ENCODE measurements at places on chromosomes 7 and 10.

DNA sequence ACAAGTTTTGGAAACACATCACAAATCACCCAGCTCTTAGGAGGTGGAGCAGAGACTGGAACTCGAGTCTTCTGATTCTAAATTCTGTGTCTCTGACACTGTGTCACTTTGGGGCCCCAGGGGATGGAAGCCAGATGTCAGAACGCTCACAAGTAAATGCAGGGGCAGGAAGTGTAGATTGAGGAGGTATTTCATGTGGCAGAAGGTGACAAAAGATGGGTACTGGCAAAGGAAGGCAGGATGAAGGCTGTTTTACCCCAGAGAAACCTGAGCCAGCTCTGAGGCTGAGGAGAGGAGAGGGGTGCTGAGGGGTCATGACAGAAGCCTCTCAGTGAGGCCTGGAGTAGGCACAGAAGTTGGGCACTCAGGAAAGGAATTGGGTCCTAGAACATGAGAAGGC lies 6.0 kb upstream of the PURB start:
- DNase-seq = no peak

DNA sequence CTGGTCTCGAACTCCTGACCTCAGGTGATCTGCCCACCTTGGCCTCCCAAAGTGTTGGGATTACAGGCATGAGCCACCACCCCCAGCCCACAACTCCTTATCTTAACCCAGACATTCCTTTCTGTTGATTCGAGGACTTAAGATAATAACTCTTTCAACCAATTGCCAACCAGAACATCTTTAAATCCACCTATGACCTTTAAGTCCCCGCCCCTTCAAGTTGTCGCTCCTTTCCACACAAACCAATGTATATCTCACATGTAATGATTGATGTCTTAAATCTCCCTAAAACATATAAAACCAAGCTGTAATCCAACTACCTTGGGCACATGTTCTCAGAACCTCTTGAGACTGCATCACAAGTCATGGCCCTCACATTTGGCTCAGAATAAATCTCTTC lies 7.8 kb upstream of the ANKRD2 start:
- no peak for DNase-seq

GRCh38 chr7:90999989-91000979 lies 263.9 kb upstream of the FZD1 start:
- peak; percentile 39 for DNase-seq

- no peak for DNase-seq
Measured at GRCh38 chr7:157699357-157700013, 362.7 kb downstream of the DNAJB6 start.

GRCh38 chr10:100173035-100173434 lies 12.8 kb downstream of the ERLIN1 start:
- no peak for DNase-seq

DNA sequence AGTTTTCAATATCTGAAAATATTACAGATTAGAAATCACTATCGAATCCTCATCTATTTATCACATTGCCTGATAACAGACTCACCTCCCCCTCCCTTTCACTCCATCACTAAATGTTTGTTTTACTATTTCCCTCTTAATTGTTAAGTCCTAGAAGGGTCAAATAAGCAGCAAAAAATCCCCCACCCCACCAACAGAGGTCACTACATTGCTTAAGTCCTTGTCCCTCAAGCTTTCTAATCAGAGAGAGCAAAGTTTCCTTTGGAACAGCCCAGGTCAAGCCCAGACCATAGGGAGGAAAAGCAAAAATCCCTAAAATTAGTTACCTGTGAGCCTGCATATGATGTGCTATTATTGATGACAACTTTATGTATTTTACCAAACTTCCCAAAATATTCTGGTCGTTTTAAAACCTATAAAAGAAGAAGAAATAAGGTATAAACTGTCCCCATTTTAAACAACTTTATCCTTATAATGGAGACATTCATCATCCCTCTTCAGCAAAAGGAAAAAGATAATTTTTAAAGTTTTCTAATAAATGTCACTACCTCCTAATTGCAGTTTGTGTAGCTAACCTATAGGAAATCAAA lies 95.0 kb downstream of the CNOT4 start:
- peak; percentile 75 for DNase-seq

- DNase-seq = no peak
Measured at GRCh38 chr7:44221231-44221791, 20.5 kb downstream of the YKT6 start.

GRCh38 chr10:17169803-17170202 lies 31.7 kb downstream of the TRDMT1 start:
- no peak for DNase-seq

- DNase-seq = peak; percentile 94
Measured at GRCh38 chr10:32982293-32982709, 24.3 kb upstream of the ITGB1 start.

- DNase-seq = peak; percentile 17
Measured at GRCh38 chr10:82742478-82742877, 867.5 kb downstream of the NRG3 start.

DNA sequence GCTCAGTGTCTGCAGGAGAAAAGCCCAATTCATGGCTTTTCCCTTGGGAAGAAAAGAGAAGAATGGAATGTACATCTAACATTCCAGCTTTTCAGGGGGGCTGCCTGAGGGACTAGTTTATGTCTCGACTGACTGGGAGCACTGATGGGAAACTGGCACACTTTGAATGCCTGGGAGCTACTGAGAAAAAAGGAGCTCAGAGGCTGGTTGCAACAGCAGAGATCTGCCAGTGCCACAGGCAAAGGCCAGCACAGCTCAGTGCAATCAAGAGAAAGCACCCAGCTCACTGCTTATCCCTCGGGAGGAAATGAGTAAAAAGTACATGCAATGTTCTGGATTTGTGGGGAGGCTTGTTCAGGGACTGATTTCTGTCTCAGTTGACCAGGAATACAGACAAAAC lies 226.2 kb downstream of the COBL start:
- peak; percentile 29 for DNase-seq

DNA sequence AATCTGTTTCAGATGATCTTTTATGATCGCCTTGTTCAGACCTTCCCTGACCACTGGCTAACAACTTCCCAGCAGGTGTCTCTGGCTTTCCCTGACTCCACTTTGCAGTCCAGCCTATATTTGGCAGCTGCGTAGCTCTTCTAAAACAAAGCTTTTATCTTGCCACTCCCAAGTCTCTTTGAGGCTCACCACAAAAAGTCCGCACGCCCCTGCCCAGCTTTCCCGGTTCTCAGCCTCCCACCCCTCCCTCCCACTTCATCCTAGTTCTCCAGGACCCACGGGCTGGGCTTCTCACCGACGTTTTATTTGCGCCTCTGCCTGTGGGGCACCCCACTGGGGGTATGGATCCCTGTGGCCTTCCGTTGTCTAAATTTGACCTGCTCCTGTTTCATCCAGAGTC lies 58.9 kb upstream of the USP6NL start:
- no peak for DNase-seq

DNA sequence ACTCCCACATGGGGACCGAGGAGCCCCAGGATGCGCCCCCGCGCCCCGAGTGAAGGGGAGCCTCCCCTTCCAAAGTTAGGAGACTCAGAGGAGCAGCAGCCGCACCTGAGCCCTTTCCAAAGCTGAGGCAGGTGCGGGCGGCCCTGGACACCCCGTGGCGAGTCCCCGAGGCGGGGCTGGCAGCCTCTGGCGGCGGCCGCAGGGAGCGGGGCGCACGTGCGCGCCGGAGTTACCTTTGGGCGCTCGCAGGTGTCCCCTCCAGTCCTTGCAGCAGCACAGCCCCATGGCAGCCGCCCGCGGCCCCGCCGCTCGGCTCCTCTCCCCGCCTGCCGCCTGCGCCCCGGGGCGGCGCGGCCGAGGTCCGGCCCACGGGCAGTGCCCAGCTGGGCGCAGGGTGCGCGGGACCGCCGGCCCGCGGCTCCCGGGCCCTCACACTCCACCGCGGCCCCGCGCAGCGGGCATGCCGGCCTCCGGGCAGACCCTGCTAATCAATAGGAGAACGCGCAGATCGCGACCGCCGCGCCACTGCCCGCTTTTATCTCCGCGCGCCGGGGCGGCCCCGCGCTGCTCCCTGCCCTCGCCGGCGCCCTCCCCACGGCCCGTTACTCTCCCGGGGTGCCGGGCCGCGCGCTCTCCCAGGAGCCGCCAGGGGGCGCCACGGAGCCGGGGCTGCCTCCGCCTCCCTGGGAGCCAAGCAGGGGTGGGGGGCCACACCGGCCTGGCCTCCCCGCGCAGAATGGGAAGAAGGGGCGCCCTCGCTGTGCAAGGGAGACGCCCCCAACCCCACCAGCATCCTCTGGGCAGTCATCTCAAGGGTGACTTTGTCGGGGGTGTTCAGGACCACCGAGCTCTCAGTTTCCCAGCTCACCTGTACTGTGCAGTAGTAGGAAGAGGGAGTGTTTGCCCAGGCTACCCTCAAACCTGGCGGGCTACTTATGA lies 80.8 kb downstream of the ARHGAP22 start:
- no peak for DNase-seq

Measured in fibroblast of mammary gland (primary cell).